ENCODE measurements at places on chromosomes 1 and 21.

DNA sequence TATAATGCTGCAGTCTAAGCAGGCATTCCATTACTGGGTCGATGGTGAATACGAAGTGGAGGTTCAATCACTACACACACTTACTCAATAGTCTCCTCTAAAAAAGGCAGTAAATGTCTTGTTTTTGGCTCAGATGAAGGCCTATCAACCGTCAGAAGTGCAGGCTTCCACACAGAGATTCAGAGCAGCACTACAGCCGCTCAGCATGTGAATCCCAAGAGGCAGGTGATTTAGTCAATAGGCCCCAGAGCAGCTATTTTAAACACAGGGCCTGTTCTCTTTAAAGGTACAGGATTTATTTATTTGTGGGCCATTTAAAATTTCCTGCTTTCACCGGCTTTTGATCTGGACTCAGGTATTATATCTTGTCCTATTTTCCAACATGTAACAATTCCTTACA is 293.7 kb downstream of the RGS7 start:
- no peak for DNase-seq

GRCh38 chr1:27569088-27569460 is 34.9 kb downstream of the AHDC1 start:
- no peak for DNase-seq

DNA sequence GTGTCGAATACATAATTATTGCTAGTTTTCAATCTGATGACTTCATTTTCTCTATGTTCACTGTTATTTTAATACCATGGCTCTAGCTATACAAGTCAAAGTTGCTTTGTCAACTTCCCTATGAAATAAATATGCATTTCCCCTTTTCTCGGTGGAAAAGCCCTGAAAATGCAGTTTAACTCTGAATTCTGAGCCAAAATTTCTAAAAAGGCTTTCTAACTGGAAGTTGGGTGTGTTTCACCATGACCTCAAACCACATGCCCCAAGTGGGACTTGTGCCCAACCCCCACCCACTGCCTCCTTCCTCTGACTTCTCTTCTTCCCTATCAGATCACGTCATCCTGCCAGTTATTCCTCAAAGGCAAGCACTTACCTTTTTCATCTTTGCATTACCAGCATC is 8.9 kb downstream of the MKNK1 start:
- no peak for DNase-seq

DNA sequence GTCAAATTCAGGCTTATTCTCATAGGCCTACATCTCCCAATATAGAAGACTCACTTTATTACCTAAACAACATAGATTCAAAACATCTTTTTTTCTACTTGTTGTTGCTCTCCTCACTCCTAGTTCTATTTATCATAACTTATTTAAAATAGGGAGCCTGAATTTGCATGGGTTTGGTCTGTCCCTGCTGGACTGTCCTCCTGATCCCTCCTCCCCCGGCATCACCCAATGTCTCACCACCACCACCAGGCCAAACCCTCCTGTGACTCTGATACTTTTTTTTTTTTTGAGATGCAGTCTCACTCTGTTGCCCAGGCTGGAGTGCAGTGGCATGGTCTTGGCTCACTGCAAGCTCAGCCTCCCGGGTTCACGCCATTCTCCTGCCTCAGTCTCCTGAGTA is 31.8 kb upstream of the MYBPHL start:
- no peak for DNase-seq

- DNase-seq, result no peak
Observed at GRCh38 chr21:29082046-29082815, 8.8 kb upstream of the CCT8 start.

GRCh38 chr1:96730574-96731298 is 9.2 kb downstream of the PTBP2 start:
- no peak for DNase-seq
